Nephron progenitor cell (in vitro differentiated cells): ENCODE measurements at places on chromosomes 4 and X.

GRCh38 chr4:147326591-147326990 lies 154.3 kb upstream of the EDNRA start:
- no peak for DNase-seq

DNA sequence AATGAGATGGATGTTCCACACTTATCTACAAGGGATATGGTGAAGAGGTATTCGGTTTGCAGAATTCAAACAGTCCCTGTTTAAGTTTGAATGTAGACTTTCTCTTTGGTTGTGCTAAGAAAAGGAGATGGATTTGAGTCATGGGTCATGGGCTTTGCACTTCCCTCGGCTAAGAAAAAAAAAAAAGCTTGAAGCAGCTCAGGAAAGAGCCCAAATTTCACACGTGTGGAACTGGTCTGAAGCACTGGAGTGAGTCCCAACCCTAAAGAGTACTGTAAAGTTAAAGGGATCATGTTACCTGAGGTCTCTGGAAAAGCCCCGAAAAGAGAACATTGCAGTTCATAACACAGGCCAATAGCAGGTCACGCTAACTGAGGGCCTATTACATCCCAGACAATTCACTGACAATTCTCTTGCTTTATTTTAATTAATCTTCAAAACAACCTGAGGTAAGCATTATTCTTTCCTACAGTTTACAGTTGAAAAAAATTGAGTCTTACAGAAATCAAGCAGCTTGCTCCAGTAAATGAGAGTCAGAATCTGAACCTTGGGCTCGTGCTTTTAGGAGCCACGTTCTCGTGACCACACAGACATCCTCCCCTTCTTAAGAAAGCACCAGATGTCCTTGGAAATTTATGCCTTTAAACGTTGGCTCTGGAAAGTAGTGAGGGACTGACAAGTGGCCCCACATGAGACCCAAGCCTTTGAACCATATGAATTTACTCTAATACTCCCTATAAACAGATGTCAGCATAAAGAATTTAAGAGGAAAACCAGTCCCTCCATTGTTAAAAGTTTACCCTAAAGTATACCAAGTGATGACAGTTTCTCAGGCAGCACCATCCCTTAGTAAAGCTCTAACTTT lies 89.3 kb downstream of the MAD2L1 start:
- DNase-seq = no peak

DNA sequence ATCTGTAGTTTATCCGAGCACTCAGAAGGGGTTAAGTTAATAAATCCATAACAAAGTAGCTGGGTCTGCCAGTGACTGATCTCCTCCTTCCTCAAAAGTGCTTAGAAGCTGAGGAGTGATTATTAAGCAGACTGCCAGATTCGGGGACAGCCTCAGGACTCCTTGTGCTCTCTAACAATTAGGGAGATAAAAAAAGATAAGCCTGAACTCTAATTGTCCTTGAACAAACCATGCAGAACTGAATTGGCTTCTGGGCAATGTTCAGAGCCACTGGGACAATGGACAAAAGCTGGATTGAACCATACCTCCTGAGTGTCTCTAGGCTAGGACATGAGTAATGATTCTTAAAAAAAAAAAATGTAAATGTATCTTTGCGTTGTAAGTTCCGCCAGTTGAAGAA lies 22.7 kb upstream of the GRPR start:
- DNase-seq = no peak

DNA sequence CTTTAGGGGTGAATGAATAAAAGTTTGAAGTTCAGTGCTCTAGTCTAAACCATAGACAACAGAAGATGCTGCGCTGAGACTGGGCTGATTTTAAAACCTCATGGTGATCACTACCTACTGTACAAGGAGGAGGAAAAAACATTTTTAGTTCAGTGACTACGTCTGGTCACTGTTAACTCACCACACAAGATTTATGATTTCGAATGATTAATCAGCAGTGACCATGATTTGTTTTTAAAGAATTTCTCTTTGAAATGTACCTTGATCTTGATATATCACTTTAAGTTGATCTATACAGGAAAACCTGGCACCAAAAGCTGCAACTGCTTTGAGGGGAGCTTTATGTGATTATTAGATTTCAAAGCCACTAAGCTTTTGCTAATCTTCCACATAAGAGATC lies 286.3 kb downstream of the PDGFC start:
- DNase-seq = no peak

DNA sequence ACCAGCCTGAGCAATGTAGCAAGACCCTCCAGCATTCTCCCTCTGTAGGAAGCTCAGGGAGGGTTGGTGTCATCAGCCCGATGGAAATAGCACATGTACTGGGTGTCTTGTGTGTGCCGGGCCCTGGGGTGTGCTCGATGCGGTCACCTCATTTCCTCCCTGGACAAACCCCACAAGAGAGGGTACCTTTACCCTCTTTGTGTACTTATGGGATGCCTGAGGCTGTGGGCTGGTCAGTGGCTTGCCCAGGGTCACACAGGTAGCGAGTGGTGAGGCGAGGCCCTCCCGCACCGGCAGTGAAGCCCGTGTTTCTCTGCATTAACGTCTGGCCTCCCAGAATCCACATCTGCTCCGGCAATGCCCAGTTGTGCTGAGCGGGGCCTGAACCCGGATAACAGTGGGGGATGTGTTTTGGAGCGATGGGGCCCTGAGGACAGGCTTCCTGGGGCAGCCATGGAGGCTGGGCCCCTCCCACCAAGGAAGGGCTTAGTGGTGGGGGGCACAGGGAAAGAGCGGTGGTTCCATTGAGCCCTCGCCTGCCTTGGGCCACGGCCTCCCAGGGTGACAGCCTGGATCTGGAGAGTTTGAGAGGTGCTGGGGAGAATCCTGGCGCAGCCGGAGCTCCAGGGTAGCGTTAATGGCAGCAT lies 8.1 kb downstream of the PSAPL1 start:
- DNase-seq = no peak

DNA sequence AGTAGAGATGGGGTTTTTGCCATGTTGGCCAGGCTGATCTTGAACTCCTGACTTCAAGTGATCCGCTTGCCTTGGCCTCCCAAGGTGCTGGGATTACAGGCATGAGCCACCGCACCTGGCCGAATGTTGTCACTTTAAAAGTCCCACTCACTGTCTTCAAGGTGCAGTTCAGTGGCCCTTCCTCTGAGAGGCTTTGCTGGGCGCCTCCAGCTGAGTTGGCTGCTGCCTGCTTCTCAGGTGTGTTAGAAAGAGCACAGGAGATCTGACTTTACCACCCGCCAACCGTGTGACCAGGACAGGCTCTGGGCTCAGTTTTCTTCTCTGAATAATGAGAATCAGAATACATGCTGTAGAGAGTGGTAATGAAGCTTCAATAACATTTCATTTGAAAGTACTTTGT lies 207.4 kb downstream of the CEP135 start:
- no peak for DNase-seq

DNA sequence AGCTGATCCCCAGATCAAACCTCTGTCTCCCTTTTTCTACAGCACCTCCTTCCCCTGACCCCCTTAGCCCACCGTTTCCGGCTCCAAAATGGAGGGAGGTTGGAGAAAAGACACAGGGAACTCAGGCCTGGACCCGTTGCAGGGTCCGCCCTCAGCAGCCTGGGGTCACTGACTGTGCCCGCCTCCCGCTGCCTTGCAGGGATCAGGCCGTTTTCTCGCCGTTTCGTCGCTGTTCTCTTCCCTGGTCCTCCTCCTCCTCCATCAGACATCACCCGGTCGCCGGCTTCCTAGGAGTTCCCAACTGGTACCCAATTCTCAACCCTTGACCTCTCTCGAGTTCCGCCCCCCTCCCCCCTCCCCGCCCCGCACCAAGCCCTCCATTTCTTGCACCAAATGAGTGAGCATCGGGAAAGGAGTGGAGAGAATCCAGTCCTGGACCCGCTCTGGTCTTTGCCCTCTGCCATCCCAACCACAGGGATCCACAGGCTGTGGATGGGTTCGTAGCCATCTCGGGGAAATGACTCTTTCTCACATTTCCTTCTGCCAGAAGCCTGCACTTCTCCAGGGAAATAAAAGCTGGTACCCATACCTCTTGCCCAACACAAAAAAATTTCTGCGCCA lies 493 bp downstream of the TCEAL5 start:
- no peak for DNase-seq

DNA sequence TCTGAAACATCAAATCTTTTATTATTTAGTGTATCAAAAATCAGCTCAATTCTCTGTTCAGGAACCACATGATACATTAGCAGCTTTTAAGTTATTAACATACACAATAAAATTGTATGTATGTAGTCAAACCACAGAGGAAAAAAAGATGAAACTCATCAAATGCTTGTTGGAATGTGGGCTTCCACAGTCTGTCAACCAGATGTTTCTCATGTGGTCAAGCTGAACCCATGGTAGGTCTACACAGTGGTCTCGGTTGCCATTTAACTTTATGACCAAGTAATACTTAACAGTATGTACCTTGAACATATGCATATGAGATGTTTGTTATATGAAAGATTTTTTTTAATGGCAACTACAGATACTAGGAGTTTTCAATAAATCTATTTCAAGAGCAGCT lies 427.8 kb downstream of the IL15 start:
- DNase-seq = no peak

GRCh38 chr4:24795666-24796381 lies 451 bp downstream of the SOD3 start:
- no peak for DNase-seq

- DNase-seq = no peak
Measured at GRCh38 chr4:182325397-182325796, 82.2 kb downstream of the TENM3 start.

- no peak for DNase-seq
Measured at GRCh38 chrX:67601771-67602170, 58.0 kb downstream of the AR start.

DNA sequence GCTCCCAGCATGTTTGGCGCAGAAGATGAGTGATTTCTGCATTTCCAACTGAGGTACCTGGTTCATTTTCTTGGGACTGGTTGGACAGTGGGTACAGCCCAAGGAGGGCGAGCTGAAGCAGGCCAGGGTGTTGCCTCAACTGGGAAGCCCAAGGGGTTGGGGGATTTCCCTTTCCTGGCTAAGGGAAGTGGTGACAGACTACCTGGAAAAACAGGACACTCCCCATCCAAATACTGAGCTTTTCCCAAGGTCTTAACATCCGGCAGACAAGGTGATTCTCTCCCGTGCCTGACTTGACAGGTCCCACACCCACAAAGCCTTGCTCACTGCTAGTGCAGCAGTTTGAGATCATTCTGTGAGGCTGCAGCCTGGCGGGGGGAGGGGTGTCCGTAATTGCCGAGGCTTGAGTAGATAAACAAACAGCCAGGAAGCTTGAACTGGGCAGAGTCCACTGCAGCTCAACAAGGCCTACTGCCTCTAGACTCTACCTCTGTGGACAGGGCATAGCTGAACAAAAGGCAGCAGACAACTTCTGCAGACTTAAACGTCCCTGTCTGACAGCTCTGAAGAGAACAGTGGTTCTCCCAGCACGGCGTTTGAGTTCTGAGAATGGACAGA lies 307.7 kb upstream of the ARSJ start:
- peak; percentile 3 for DNase-seq

- no peak for DNase-seq
Measured at GRCh38 chr4:88002786-88003185, 4.6 kb upstream of the PKD2 start.

DNA sequence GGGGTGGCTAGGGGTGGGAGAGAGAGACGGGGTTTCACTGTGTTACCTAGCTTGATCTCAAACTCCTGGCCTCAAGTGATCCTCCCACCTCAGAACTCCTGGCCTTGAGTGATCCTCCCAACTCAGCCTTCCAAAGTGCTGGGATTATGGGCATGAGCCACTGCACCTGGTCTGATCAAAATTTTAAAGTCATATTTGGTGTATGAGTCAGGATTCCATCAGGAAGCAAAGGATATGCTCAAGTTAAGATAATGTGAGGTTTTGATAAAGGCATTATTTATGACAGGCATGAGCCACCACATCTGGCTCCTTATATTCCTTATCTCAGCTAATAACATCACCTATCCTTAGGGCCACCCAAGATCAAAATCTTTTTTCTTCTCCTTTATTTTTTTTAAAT lies 182.0 kb downstream of the SLC4A4 start:
- no peak for DNase-seq

- no peak for DNase-seq
Measured at GRCh38 chr4:13493793-13494192, 9.7 kb upstream of the RAB28 start.

DNA sequence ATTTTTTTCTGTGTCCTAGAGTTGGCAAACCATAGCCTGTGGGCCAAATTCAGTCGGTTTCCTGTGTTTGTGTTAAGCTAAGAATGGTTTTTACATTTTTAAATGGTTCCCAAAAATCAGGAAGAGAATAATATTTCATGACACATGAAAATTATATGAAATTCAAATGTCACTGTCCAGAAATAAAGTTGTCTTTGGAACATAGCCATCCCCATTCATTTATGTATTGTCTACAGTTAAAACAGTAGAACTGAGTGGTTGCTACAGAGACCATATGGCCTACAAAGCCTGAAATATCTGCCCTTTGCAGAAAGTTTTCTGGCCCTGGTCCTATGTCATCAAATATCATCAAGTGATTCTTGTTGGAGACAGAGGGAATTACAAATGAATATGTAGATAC lies 15.5 kb downstream of the FRMPD4 start:
- no peak for DNase-seq

GRCh38 chr4:20019310-20020015 lies 232.2 kb upstream of the SLIT2 start:
- no peak for DNase-seq

DNA sequence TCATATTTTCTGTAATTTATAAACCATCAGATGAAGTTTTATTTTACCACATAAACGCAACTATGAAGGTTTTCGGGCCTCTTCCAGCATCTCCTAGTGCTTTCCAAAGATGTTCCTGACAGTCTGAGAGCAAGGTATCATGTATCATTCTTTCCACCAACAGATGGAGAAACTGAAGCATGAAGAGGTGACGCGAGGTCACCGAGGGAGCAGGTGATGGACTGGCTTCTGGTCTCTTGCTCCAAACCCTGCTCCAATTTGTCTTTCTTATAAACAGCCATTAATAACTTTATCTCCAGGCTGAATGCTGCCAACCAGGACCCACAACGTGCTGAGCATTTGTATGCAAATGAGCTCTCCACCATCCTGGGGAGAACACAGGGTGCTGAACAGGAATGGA lies 86.3 kb upstream of the MAML3 start:
- peak; percentile 34 for DNase-seq
